Left ventricle myocardium superior (tissue), 1 donor: ENCODE measurements at places on chromosomes 4 and X.

GRCh38 chrX:120452131-120452530 lies 17.0 kb downstream of the LAMP2 start:
- no peak for DNase-seq

DNA sequence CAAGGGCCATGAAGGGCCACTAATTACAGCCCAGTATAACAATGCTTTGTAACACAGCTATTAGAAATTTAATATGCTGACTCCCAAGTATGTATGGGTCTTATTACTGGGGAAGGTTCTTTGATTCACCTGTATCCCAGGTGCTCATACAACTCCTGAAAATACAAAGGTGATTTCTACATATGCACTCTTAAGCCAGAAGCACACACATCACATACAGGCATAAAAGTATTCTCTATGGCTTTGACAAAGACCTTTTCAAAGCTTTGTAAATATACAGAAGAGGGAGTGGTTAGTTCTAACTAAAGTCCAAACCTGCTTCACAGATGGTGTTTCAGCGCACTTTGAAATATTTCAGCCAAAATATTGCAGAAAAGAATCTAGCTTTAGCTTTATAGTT lies 191.5 kb downstream of the SNCA start:
- DNase-seq = no peak

DNA sequence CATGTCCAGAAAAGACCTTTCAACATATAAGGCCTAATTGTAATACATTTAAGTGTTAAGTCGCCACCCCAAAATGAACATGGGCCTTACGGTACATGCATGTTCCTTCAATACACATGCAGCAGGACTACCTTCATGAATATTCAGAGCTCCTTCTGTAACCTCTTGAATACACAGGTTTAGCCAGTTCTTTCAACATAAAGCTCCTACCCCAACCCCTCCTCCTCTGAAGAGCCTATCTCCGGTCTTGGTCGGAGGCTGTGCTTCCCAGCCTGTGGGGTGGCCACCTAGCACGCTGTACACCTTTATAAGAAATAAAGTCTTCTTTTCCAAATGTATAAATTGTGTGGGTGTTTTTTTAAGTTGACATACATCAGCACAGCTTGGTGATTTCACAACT lies 28.3 kb downstream of the NPY5R start:
- DNase-seq = no peak

DNA sequence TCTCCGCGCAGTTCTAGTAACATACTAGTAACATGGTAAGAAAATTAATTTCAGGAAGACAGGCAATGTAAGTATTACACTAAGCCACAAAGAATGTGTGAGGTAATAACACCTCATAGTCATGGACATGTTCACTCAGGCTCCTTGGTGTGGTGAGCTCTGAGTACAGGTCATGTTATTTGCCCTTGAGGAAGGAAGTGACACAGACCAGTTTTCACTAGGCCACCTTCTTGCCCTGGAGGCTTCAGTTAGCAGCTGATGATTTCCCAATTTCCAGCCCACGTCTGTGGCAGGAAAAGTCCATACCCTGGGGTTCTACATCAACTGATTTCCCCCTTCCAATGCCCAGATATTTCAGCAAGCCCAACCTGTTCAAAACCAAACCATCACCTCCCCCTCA lies 6.7 kb downstream of the APOO start:
- DNase-seq = no peak

DNA sequence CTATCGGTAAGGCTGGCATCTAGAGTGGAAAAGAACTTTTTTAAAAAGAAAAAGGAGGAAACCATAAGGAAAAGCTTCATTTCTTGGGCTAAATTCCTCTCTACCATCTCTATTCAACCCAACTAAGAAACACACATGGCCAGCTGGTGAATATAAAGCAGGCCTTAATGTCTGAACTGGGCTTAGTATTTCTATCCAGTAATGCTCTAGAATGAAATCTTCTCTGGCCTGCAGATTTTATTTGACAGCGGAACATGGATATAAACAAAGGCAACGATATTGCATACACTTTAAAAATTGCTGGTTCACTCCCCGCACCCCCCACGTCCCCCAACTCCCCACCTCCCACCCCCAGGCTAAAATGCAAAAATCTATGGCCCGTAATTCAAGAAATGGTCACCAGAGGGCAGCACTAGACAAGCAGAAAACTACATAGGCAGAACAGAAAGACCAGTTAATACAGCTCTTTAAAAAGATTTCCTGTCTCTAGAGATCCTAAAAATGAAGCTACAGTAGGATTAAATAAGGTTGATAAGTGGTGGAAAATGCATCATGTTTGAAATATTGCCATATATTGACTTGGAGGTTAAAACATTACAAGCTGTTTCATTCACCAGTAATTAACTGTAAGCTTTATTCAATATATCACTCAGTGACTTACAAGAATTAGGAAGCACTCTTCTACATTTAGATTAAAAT lies 155.2 kb upstream of the GALNT7 start:
- no peak for DNase-seq

GRCh38 chr4:58064653-58065052 lies 954.5 kb upstream of the IGFBP7 start:
- DNase-seq = no peak

GRCh38 chr4:54367059-54367458 lies 138.0 kb downstream of the PDGFRA start:
- DNase-seq = no peak

DNA sequence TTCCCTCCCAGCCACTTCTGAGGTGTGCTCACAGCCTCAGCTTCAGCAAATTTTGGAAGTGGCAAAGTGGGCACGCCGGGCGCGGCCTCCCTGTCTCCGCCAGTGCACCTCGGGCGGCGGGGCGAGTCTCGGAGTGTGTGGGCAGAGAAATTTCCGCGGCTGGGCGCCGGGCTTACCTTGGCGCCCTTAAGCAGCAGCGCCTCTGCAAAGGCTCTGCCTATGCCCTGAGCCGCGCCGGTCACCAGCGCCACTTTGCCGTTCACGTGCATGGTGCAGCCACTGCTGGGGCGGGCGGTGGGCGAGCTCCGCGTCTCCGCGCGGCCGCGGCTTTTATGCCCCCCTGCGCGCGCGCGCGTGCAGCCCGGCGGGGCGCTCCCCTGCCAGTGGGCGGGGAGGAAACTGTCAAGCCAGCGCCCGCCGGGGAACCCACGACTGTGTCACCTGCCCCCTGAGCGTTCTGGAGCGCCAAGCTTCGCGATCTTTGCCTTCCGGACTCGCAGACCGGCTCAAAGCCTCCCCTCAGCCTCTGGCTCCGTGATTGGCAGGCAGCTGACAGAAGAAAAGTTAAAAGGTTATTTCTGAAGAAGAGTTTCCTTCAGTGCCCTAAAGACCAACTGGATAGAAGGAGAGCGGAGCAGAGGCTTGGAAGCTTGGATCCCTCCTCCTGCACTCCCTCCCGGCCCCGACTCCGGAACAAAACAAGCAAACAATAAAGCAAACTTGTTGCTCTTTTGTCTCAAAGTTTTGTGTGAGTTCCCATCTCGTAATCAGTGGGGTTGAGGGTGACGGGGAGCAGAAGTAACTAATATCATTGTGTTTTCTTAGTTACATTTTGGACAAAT lies at the start of gene HPGD:
Gene HPGD, minus strand, starts transcription at position 306 of the 842 bp plus-strand sequence. Its CDS starts 37 bp downstream, at position 269.
- DNase-seq = peak; percentile 61

DNA sequence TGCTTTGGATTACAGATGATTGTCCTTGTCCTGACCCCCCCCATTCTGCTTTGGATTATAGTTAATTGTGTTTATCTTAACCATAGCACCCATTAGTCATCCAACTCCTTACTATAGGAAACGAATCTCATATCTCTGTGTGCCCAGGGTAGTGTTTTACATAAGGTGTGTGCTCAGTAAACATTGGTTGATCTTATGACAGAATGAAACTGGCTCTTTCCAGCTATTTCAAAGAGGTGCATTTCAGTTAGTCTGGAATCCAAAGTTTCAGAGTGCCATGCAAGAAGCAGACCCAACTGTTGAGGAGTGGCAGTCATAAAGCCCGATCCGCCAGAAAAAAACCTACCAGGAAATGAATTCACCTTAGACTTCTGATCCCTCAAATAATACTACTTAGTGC lies 14.7 kb downstream of the TRIM2 start:
- no peak for DNase-seq

DNA sequence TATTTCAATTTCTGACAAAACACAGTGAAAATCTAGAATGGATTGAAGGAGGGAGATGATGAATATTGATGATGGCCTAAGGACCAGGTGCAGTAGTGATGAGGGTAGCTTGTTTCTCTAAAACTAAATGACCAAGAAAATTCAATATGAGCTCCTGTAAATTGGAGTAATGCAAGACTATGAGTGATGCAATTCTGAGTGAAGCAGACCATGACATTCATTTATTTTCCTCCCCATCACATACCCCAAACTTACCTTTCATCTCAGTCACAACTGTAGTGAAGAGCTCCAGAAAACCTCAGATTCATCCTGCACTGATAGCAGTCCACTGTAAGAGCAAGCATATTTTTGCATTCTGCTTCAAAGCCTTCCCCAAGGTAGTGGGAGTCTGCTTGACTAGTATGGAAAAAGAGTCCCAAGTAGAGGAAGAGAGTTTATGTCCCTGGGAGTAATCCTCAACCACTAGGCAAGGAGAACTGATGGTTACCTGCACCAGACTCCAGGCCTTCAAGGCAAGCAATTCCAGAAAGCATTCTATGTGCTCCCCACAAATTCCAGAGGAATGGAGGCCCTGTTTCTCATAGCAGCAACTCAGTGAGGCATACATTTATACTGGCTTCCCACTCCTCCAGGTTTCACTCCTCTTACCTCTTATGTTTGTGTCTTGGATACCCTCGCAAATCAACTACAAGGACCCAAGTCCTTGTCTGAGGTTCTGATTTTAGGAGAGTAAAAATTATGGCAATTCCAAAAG lies 47.2 kb downstream of the CXCL1 start:
- no peak for DNase-seq

GRCh38 chr4:155618183-155618838 lies 48.3 kb upstream of the GUCY1A1 start:
- DNase-seq = no peak

GRCh38 chr4:81454948-81455347 lies 16.8 kb downstream of the RASGEF1B start:
- DNase-seq = no peak

DNA sequence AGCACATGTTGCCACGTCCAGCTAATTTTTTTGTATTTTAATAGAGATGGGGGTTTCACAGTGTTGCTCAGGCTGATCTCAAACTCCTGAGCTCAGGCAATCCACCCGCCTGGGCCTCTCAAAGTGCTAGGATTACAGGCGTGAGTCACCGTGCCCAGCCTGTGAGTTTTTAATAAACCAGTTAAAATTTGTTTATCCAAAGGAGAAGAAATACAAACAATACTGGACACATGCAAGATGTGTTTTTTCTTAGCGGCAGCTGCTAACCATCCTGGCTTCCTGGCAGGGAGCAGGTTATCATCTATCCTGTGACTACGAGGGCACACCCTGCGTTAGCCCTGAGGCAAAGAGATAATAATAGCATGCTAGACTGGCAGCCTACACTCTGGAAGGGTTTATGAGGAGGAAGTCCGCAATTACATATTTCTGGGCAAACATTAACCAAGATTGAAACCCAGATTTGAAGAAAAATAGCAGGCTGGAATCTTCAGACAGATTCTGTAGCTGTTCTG lies 191.4 kb downstream of the SPRY1 start:
- no peak for DNase-seq

DNA sequence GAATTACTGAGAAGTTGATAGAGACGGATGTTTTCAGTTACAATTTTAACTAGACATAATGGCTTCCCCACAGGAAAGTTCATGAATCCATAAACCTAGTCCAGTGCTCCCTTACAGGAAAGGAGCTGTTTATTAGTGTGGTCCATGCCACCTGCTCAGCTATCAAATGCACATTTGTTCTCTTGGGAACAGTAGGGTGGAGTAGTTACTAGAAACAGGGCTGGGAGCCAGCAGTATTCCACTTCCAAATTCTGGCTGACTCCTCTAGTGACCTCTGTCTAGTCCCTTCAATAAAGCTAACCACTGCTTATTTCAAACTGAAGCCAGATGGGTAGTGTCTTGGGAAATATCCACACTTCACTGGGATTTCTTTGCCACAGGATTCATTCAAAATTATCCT lies 88.4 kb upstream of the TLL1 start:
- peak; percentile 36 for DNase-seq

GRCh38 chrX:107936434-107936730 lies 45.8 kb downstream of the TEX13B start:
- no peak for DNase-seq

GRCh38 chr4:173990869-173991210 lies 292.6 kb downstream of the FBXO8 start:
- DNase-seq = peak; percentile 82

GRCh38 chr4:134422776-134423175 lies 221.2 kb upstream of the PABPC4L start:
- DNase-seq = no peak

- no peak for DNase-seq
Measured at GRCh38 chrX:50167366-50167765, 33.4 kb downstream of the AKAP4 start.

- no peak for DNase-seq
Measured at GRCh38 chr4:145352438-145353145, 129.1 kb upstream of the SMAD1 start.

GRCh38 chr4:104593019-104593418 lies 98.3 kb upstream of the CXXC4 start:
- no peak for DNase-seq

DNA sequence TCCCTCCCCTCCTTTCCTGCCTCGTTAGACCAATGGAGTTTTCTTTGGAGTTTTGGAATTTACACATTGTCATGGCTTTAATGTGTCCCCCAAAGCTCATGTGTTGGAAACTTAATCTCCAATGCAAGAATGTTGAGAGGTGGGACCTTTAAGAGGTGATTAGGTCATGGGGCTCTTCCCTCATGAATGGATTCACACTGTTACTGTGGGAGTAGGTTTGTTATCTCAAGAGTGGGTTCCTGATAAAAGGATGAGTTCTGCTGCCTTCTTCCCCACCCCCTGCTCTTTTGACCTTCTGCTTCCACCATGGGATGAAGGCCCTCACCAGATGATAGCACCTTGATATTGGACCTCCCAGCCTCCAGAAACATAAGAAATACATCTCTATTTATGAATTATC lies 16.8 kb downstream of the MORF4L2 start:
- no peak for DNase-seq

GRCh38 chrX:106023947-106024346 lies 14.6 kb downstream of the SERPINA7 start:
- DNase-seq = no peak

GRCh38 chrX:55758033-55758432 lies 40.5 kb downstream of the RRAGB start:
- no peak for DNase-seq

DNA sequence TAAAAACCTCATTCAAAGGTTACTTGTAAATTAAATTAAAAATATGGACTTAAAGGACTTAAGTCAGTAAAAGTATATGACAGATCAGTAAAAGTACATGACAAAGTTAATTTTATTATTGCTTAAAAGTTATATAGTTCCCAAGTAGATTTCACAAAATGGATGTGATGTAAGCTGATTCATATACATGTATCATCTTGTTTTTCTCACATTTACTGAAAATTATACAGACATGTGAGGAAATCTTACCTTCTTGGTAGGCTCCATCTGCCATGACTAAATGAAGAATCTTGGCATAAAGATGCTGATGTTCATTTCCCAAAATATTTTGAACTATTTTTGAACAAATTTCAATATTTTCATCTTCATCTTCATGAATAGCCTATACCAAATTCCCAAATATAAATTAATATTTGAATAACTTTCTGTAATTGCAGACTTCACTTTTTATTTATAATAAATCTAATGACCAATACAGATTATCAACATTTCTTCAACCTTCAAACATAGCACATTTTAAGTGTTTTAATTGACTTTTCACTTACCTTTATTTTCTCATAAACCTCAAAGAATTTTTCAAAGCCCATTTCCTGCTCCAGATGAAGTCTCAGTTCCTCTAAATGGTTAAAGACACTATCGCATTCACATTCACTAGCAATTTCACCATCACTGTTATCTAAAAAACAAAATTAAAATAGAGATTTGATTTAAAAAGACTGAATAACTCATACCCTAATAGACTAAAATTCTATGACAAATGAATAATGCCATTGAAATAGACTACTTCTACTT lies 129.4 kb upstream of the SH3RF1 start:
- DNase-seq = no peak
